ENCODE measurements at places on chromosomes 1 and 21.

GRCh38 chr21:41809891-41810596 is 43.2 kb upstream of the RIPK4 start:
- no peak for DNase-seq

GRCh38 chr1:221440658-221441057 is 301.2 kb downstream of the DUSP10 start:
- DNase-seq = no peak

GRCh38 chr1:197862221-197862620 is 40.2 kb upstream of the C1orf53 start:
- DNase-seq = no peak

GRCh38 chr1:63835128-63835527 is 61.3 kb downstream of the ROR1 start:
- no peak for DNase-seq

DNA sequence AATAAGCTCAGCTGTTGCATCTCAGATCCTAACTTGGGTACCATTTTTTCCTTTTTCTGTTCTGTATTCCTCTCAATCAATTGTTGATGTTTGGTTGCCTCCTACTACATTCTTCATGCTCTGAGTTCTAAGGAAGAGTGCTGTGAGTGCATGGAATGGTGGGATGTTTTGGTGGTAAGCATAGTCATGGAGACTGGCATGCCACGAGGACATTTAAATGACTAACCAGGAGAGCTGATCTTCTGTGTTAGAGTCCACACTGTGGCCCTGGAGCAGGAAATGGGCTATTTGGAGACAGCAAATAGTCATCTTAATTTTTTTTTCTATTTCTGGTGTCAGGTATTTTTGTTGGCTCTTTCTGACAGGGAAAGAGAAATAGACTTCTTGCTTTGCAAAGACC is 69.5 kb upstream of the HSD17B7 start:
- DNase-seq = no peak

- DNase-seq = no peak
These were observed 98.0 kb upstream of the C1orf105 start for GRCh38 chr1:172322219-172323061.

GRCh38 chr1:197973206-197973605 is 56.0 kb downstream of the LHX9 start:
- no peak for DNase-seq

DNA sequence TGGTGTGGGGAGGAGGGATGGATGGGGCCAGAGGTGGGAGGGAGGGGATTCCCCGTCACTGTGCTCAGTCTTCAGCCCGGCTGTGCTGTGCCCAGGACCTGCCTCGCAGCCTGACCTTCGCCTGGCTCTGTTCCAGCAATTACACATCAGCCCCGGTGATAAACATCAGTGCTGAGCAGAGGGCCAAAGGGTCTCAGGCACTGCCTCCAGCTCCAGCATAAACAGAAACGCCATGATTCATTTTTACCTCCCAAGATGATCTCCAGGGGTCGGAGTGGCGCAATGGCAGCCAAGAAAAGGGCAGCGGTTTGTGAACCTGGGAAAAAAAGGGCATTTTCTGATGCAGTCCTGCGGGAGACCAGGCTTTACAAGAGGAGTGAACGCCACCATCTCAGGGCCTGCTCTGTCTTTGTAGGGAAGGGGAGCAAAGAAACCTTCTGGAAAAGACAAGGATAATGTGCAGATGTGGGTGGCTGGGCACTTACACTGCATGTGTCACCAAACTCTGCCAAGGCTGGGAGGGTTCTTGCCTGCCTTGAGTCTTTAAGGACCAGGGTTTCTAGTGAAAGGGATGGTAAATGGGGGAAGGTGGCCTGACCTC is 28.1 kb downstream of the SHISA4 start:
- DNase-seq = no peak

DNA sequence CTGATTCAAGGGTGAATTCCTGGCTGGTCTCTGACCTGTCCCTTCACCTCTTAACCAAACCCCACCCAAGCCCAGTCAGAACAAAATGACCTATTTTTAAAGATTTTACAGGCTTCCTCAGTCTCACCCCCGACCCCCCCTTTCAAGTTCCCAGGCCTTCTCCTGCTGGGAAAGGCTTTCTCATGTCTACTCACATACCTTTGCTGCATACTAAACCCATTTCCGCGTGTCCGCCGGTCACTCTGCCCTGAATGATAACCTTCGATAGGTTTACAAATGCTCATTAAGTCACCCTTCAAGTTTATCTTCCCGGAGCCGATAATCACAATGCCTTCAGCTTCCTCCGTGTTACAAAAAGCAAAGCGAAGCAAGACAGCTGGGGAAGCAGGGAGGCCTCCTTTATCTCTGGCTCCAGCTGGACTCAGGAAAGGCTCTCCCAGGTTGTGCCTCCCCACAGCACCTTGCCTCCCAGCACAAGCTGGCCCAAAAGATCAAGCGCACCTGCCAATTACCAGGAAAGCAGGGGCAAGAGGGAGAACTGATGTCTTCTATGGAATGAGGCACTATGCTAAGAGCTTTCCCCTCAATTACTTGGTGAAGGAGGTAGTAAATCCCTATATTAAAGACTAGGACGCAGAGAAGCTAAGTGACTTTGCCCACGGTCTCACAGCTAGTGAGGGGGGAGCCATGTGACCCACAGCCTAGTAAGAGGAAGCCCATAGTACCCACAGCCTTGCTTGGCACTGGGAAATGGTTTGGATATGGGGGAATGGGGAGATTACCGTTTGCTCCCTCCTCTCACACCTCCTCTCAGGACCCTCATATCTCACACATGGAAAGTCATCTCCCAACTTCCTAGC is 15.9 kb downstream of the SMIM12 start:
- no peak for DNase-seq

- no peak for DNase-seq
These were observed 10.8 kb downstream of the CAMTA1 start for GRCh38 chr1:6796095-6796494.

GRCh38 chr21:39525129-39525528 is 73.4 kb downstream of the SH3BGR start:
- DNase-seq = no peak

- no peak for DNase-seq
These were observed 32.9 kb downstream of the SCYL3 start for GRCh38 chr1:169860750-169861149.

GRCh38 chr1:32733582-32734321 is 31.2 kb upstream of the SYNC start:
- DNase-seq = no peak

- DNase-seq = no peak
These were observed 19.7 kb upstream of the LAPTM5 start for GRCh38 chr1:30777060-30777903.

- no peak for DNase-seq
These were observed 170.7 kb upstream of the IRF2BP2 start for GRCh38 chr1:234780531-234781162.

DNA sequence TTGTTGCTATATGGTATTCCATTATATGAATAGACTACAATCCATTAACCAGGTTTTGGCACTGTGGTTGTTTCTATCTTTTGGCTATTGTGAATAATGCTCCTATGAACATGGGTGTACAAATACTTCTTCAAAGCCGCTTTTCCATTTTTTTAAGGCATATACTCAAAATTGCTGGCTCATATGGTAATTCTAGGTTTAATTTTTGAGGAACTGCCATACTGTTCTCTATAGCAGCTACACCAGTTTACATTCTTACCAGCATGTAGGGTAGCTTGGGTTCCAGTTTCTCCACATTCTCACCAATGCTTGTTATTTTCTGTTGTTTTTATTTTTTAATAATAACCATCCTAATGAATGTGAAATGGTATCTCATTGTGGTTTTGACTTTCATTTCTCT is 19.9 kb upstream of the AGO1 start:
- DNase-seq = no peak

DNA sequence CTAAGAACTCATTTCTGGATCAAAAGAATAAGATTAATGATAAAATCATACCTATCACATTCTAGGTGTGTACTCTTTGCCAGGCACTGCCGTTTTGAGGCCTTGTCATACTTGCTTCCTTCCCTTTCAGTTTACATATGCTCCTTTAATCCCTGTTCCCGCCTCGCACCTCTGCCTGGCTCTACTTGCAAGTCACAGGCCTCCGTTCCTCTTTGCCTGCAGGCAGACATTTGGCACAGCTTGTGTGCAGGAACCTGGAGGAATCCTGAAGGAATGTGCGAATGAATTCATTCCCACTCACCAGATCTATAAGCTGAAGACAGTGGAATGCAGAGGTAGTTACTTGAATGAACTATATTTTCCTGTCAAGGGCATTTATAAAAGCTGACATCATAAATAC is 13.8 kb downstream of the WLS start:
- no peak for DNase-seq

DNA sequence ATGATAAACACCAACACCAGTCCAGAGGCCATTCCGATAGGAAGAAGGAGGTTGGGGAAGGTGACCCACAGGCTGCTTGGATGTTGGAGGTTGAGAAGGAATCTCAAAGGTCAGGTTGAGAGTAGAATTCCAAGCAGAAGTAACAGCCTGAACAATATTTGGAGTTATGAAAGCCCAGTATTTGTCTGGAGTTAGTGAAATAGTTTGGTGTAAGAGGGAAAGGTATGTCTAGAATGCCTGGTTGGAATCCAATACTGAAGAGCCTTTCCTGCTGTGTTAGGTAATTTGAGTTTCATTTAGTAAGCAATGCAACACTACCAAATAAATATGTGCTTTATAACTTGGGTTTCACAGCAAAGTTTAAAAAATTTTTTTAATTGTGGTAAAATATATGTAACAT is 70.5 kb upstream of the MCOLN3 start:
- DNase-seq = no peak

- no peak for DNase-seq
These were observed 4.5 kb upstream of the CATSPERE start for GRCh38 chr1:244456586-244456985.

DNA sequence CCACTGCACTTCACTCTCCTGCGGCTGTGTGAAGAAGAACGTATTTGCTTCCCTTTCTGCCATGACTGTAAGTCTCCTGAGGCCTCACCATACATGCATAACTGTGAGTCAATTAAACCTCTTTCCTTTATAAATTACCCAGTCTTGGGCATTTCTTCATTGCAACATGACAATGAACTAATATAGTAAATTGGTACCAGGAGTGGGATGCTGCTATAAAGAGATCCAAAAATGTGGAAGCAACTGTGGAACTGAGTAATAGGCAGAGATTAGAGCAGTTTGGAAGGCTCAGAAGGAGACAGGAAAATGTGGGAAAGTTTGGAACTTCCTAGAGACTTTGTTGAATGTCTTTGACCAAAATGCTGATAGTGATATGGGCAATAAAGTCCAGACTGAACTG is 1907.9 kb downstream of the MRPL39 start:
- DNase-seq = no peak

DNA sequence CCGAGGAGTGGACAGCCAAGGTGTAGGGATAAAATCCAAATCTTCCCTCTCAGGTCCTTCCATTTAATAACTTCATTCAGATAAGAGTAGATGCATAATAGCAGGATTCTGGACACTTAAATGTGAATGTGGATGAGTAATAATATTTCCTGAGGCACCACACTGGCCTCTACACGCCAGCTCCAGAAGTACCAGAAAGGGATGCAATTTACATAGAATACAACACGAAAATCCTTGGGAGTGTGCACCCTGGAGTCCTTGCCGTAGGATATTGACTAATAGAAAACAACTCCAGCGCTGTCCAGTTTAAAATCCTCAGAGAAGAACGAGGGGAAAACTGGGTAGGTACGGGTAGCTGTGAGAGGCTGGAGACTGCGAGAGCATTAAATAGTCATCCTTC is 6.9 kb downstream of the PLXNA2 start:
- DNase-seq = no peak

- DNase-seq = peak; percentile 54
These were observed 669 bp downstream of the XPR1 start for GRCh38 chr1:180632326-180633056.

- no peak for DNase-seq
These were observed 263.4 kb downstream of the FOXD2 start for GRCh38 chr1:47701283-47701682.

DNA sequence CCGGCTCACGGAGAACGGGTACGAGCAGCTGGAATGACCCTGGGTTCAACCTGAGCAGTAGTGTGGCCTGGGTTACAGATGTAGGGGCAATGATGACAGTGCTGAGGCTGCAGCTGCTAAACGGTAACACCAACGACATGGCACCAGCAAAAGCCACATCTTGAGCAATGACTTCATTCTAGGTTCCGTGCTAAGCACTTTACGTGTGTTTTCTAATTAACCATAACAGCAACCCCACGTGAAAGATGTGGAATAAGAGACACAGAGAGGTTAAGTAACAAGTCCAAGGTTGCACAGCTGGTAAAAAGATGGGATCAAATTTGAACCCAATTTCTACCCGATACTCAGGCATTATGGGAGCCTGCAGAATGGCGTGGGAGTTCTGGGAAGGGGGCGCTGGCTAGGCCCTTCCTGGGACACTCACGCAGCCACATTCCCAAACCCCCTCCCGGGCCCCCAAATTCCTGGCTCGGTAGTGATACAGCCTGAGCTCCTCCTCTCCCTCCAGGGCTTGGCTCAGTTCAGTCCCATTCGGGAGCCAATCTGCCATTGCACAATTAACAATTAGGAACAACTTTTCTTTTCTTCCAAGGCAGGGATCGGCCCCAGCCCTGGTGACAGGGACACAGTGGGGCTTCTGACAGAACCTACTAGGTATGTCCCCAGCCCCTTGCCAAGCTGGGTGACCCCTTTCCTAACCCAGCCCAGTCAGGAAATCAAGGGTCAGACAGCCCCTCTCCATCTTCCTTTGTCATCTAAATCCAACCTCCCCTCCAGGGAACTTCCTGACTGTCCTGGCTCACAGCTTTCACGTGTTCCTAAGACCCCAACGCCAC is 23.8 kb upstream of the ECE1 start:
- DNase-seq = no peak

- DNase-seq = no peak
These were observed 168.3 kb upstream of the SGIP1 start for GRCh38 chr1:66365635-66366034.

GRCh38 chr1:32503153-32503552 is 36.1 kb upstream of the ZBTB8A start:
- no peak for DNase-seq

DNA sequence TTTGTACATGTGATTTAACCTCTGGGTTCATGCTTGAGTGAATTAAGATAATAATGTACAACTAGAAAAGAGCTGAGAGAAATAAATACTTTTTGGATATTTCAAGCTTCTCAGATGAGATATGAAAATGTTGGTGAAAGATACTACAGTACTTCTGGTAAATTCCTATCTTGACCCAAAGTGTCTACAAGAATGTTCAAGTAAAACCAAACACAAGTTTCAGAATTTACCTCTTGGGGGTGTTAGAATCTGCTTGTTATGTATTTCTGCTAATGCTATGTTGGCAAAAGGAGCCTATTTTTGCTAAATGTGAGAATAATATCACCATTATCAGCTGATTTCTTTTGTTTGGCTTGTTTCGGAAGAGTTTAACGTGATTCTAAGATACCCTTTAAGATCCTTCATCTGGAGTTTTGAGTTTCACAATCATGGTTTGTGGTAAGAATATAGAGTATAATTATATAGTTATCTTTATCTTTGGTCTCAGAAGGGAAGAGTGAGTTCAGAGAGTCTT is 388.5 kb downstream of the LMO4 start:
- DNase-seq = no peak

GRCh38 chr1:158809862-158810261 is 21.3 kb upstream of the MNDA start:
- DNase-seq = no peak
